ENCODE measurements at places on chromosomes 16 and 17.

- DNase-seq, result no peak
Measured at GRCh38 chr16:89334461-89334860, 117.0 kb downstream of the ZNF778 start.

- DNase-seq, result no peak
Measured at GRCh38 chr16:48607056-48607825, 2.7 kb downstream of the N4BP1 start.

DNA sequence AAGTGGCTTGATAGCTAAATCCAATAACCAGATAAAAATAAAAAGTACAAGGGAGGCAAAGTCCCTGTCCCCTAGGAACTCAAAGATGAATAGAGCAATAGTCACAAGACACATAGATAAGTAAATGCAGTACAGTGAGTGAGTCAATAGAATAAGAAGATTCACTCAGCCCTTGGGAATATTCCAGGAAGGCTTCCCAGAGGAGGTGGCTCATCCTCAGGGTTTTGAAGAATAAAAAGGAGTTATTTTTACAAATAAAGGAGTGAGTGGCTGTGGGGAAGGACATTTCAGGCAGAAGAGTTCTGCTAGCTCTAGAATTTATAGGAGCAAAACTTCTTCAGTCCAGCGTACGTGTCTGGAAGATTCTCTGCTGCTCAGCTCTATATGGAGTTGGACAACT is 177.4 kb upstream of the SDK2 start:
- DNase-seq, result no peak

DNA sequence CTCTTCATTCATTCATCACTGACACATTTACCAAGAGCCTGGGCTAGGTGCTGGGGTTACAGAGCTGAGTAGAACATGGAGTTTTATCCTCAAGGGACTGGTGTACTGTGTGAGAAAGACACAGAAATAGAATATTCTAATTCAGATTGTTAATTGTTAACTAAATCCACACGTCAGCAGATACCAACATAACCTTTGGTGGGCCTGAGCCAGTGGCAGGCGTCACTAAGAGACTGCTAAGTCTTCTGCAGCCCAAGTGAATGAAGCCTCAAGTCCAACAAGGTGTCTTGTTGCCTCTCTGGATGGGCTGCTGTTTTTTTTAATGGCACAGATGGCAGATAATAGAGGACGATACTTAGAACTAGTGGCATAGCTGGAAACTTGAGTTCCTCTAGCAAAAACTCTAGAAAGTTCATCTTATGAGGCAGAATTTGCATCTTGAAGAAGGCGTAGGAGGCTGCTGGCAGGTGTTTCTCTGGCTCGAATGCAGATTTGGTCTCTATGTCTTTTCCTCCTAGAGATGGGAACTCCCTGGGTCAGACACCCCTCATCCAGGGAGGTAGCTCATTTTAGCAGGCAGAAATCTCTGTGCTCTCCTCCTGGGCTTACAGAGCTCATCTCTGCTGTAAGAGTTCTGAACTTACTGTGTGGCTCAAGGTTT is 179.5 kb downstream of the NTN1 start:
- DNase-seq, result no peak

DNA sequence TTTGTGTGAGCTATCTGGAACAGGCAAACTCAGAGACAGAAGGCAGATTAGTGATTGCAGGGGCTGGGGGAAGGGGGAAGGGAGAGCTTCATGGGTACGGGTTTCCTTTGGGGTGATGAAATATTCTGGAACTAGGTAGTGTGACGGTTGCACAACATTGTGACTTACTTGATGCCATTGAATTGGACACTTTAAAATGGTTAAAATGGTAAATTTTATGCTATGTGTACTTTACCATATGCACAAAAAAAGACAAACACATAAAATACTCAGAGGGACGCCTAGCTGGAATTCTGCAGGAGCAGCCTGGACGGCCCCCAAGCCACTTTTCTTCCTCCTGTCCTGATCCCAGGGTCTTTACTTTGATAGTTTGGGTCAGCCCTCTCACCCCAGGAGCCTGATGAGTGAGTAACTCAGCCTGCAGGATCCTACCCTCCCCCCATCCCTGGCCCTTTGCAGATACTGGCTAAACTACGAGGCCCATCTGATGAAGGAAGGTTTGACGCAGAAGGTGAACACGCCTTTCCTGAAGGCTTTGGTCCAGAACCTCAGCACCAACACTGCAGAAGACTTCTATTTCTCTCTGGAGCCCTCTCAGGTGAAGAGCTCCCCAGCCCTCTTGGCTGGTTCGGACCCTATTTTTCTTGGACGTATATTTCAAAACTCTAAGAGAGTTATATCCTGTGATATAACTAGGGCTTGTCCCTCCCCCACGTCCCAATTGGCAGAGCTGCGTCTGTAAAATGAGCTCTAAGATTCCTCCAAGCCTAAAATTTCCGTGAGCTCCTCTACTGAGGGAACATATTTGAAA is 7.8 kb downstream of the ADGRG3 start:
- no peak for DNase-seq

- no peak for DNase-seq
Measured at GRCh38 chr16:66292241-66292935, 74.1 kb upstream of the CDH5 start.

GRCh38 chr17:38701504-38702165 is 3.4 kb upstream of the MLLT6 start:
- DNase-seq, result peak; percentile 83

DNA sequence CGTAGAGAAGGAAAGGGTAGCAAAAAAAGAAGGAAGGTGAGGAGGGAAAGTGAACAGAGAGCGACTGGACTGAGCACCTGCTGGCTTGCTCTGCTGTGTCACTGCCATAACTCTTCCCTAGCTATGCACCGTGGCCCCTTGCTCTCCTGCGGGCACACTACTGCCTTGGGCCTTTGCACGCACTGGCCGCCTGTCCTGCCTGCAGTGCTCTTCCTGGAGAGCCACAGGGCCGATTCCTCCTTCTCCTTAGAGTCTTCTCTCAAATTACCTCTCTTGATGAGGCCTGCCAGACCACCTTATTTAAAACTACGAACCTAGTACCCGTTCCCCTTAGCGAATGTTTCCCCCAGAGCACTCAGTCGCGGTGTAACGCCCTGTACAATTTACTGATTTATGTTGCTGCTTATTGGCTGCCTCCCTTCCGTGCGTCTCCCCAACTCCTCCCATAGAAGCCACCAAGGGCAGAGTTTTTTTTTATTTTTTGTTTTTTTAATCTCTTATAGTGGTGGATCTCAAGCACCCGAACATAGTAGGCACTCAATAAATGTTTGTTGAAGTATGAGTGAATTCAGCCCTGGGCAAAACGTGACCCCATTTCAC is 70.3 kb downstream of the RAI1 start:
- peak; percentile 39 for DNase-seq

DNA sequence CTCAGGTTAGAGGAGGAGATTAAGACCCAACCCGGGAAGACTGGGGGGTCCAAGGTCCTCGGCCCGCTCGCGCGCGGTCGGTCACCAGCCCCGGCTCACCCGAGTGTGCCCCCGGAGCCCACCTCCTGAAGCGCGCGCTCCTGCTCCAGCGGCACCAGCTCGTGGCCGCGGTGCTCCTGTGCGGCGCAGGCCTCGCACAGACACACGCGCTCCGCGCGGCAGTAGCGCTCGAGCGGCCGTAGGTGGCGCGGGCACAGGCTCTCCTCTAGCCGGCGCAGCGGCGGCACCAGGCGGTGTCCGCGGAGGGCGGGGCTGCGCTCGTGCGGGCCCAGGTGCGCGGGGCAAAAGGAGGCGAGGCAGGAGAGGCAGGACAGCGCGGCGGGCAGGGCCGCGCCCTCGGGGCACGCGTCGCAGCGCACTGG is 618 bp downstream of the TRIM47 start:
- peak; percentile 71 for DNase-seq

- no peak for DNase-seq
Measured at GRCh38 chr17:81489998-81490992, 22.3 kb downstream of the ACTG1 start.
